ENCODE measurements at places on chromosomes 16 and 17.

GRCh38 chr16:17853958-17854357 is 383.2 kb upstream of the XYLT1 start:
- no peak for DNase-seq

GRCh38 chr16:54459509-54460262 is 173.1 kb upstream of the IRX3 start:
- peak; percentile 93 for DNase-seq

DNA sequence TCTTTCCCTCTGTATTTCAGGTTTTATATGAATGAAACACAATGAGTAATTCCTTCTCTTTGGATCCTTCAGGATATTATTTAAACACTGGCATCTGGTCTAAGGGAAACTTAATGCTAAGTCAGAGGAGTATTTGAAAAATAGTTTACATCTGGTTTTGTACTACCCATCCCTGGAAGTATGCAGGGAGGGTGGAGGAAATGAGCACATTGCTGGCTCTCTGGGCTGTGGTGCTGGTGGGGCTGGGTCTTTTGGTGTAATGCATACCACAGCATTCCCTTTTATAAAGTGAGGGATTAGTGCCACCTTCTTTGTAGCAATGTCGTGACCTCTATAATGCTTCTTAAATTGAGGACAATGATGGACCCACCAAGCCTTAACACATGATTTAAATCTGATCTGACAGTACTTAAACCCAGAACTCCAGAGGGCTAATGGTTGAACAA is 105.5 kb upstream of the AXIN2 start:
- peak; percentile 3 for DNase-seq

DNA sequence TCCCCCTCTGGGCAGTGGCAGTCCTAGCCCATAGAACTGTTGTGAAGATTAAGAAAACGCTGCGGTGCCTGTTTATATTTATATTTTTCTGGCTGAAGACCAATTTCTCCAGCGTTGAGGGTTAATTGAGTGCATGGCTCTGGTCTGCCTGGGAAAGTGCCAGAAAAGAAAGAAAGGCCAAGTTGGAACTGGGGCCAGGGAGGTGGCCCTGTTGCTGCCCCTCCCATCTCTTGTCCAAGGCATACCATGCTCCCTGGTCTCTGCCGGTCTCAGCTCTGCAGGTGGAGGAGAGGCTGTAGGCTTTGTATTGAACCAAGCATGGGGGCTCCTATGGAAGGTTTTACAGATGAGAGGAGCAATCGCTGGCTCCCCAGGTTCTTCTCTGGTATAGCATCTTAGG is 124.7 kb downstream of the MGAT5B start:
- DNase-seq = no peak

- no peak for DNase-seq
These were observed 71.2 kb upstream of the MRTFB start for GRCh38 chr16:13999895-14000425.

DNA sequence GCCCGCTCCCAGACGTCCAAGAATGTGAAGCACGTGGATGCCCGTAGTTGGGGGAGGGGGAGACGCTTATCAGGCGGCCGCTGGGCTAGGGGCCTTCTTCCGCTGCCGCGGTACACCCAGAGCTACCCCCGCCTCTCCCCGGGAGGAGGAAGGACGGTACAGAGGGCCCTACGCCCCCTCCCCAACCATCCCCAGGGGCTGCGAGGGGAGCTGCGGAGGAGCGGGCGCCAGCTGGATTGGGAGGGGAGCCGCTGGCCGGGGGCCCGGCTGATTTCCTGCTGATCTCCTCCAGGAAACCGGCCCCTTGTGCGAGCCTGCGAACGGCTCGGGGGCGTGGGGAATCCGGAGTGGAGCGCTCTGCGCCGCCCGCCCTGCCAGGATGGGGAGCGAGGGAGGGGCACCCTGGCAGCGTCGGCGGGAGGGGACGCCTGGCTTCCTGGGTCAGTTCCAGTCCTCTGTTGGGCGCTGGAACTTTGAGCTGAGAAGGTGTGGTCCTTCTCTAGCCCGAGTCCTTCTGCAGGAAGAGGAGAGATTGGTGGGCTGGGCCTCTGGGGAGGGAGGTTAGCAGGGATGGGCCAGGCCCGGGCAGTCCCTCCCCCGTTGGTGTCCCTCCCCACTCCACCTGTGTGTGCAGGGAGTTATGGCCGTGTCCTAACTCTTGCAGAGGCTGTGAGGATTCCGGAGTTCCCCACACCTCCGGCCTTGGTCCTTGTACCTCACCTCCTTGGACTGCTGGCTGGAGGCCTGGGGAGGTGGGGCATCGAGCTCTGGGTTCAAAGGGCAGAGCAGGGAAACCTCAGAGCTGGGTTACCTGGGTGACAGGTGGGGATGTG is 19.2 kb downstream of the GJD3 start:
- peak; percentile 88 for DNase-seq

GRCh38 chr17:73302189-73302588 is 9.6 kb downstream of the CDC42EP4 start:
- peak; percentile 93 for DNase-seq

DNA sequence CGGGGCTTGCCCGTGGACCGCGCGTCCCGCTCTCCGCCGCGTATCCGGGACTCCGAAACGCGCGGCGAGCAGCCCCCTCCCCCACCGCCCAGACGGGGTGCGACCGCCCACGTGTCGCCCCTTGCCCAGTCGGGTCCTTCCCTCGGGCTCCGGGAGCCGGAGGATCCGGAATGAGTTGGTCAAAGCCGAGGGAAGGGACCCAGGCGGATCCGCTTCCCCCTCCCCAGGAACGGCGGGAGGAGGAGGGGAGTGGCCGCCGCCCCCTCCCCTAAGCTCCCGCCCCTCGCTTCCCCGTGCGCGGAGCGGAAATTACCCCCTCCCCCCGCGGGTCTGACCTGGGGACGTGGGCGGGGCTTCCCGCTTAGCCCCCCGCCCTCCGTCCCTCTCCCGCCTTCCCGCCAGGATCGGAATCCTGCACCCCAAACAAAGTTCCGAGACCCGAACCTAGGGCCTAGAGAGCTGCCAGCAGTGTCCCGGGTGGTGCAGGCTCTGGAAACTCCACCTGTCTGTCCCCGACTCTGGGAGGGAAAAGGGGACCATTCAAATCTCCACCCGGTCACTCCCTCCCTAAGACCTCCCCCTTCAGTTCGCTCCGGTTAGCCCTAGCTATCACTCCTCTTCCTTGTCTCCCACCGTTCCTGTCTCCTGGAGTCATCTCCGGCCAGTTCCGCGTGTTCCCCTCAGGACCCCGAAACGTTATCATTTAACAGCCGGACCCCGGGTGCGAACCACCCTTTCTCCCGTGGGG is 1.0 kb upstream of the IGF2BP1 start:
- no peak for DNase-seq

GRCh38 chr17:8176197-8176940 is at the start of gene TMEM107:
Gene TMEM107 (minus strand): TSS chr17:8176380. CDS start chr17:8176286, 94 bp downstream.
- peak; percentile 84 for DNase-seq

DNA sequence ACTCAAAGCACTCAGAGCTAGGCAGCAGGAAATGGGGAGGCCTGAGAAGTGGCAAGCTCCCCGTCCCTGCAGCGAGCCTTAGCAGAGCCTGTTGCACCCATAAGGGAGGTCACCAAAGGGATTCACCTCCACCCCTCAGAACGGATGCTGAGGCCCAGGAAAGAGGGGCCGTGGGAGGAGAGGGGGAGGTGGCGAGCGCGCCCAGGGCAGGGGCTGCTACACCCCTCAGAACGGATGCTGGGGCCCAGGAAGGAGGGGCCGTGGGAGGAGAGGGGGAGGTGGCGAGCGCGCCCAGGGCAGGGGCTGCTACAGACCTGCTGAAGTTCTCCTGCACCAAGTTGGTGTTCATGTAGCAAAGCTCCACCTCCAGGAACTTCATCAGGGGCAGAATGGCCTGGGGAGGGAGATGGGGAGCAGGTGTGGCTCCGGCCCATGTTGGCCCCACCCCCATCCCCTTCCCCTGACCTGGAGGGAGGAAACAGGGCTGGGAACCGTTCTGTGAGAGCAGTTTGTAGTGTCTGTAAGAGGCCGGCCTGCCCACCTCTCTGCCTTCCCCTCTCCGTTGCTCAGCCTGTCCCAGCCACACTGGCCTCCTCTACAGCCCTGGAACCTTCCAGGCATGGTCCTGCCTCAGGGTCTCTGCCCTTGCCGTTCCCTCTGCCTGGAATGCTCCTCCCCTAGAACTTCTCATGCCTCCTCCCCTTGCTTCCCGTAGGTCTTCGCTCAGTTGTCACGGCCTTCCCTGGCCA is 11.4 kb downstream of the UNC13D start:
- no peak for DNase-seq

DNA sequence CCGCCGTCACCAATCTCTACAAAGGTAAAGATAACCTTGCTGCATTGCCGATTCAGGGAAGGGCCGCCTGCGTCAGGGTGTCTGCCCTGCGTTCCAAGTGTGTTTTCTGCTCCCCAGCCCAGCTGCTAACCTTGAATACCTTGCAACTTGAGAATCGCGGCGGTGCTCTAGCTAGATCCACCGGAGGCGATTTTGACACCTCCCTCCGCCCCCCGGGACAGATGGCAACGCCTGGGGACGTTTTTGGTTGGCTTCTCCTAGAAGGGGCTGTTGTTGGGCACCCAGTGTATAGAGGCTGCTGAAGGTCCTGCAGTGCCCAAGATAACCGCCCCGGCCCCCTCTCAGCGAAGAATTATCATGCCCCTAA is 1.5 kb downstream of the HAPSTR1 start:
- no peak for DNase-seq

- DNase-seq = no peak
These were observed 27.7 kb downstream of the CDIP1 start for GRCh38 chr16:4510747-4511426.

DNA sequence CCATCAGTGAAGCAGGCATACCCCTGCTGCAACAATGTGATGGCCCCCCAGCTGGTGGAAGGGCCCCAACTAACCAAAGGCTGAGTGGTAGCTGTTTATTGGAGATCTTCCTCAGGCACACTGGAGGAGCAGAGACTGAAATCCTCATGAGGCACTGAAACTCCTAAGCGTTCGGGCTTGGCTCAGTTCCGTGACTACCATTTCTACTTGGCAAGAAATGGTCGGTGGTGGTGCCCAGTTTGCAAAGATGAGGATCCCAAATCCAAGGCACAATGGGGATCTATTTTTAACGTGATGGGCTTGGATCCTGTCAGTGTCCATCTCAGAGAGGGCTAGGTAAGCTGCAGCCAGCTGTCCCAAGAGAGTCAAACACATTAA is 82.8 kb downstream of the TNFRSF13B start:
- DNase-seq = no peak

- no peak for DNase-seq
These were observed 11.7 kb upstream of the SPATA32 start for GRCh38 chr17:45273551-45273957.

DNA sequence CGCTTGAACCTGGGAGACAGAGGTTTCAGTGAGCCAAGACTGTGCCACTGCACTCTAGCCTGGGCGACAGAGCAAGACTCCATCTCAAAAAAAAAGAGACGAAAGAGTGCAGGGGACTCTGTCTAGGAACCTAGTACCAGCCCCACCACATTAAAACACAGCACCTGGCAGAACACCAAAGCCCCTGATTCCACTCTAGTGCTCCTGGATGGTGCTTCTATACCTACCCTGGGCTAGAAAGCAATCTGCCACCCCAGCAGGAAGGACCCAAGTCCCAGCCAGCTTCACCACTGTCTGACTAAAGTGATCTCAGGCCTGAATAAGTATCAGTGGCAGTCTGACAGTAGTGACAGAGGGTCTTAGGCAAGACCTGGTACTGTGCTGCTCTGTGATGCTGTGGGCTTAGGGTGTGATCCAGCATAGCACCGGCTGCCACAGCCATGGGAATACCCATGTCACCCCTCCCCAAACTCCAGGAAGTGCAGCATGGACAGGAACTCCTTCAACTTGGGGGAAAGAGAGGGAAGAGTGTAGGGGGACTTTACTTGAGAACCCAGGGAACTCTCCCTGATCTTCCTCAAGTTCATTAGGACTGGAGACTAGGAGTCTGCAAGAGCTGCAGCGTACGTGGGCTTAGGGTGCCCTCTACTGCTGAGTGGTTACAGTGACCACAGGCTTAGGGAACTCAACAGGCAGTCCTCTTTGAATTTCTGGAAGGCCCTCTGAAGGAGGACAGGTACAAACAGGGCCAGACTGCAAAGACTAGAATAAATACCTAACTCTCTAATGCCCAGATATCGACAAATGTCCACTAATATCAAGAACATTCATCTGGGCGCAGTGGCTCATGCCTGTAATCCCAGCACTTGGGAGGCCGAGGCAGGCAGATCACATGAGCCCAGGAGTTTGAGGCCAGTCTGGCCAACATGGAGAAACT is 30.0 kb upstream of the RNF43 start:
- DNase-seq = peak; percentile 76

DNA sequence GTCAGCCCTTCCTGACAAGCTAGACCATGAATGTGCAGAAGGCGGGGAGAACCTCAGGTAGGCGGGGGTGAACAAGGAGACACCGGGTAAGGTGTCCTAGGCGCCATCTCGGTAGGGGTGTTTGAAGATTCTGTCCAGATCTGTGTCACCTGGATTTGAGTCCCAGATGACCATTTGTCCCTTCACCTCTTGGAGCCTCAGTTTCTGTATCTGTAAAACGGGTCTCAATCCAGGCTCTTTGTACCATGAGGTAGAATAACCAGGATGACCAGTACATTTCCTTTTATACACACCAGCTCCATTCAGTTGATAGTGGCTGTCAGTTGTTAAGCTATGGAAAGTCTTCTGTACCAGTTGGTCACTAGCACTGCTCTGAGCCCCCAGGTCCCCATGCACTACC is 86.7 kb downstream of the ABCC6 start:
- no peak for DNase-seq

Data from fibroblast of skin of right biceps (primary cell).